Smooth muscle cell of trachea (primary cell): ENCODE measurements at places on chromosomes 5 and 9. TPM values are rescaled to one million over a fixed set of nuclear protein-coding genes. Genes with fewer than 3 reads are reported as not detected.

The C5orf52 gene
- total RNA-seq, result not detected in 2 replicates

The RABGAP1 gene
- total RNA-seq, result 43.8 and 49.2 TPM in 2 replicates

The STPG3 gene
- total RNA-seq, result 0.66 TPM in 1 of 2 replicates, not detected in the other

The PRSS3 gene
- 11.1 and 13.2 TPM in 2 replicates for total RNA-seq

The IFNA21 gene
- total RNA-seq, result not detected in 2 replicates
